NCI-H1694 (cell line): ENCODE measurements at places on chromosomes 7 and 10.

DNA sequence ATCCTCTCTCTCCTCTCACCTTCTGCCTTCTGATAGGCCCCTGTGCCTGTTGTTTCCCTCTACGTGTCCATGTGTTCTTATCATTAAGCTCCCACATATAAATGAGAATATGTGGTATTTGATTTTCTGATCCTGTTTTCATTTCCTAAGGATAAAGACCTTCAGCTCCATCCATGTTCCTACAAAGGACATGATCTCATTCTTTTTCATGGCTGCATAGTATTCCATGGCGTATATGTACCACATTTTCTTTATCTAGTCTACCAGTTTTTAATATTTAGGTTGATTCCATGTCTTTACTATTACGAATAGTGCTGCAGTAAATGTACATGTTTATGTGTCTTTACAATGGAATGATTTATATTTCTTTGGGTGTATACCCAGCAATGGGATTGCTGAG is 4.6 kb downstream of the OR2A12 start:
- DNase-seq = no peak

DNA sequence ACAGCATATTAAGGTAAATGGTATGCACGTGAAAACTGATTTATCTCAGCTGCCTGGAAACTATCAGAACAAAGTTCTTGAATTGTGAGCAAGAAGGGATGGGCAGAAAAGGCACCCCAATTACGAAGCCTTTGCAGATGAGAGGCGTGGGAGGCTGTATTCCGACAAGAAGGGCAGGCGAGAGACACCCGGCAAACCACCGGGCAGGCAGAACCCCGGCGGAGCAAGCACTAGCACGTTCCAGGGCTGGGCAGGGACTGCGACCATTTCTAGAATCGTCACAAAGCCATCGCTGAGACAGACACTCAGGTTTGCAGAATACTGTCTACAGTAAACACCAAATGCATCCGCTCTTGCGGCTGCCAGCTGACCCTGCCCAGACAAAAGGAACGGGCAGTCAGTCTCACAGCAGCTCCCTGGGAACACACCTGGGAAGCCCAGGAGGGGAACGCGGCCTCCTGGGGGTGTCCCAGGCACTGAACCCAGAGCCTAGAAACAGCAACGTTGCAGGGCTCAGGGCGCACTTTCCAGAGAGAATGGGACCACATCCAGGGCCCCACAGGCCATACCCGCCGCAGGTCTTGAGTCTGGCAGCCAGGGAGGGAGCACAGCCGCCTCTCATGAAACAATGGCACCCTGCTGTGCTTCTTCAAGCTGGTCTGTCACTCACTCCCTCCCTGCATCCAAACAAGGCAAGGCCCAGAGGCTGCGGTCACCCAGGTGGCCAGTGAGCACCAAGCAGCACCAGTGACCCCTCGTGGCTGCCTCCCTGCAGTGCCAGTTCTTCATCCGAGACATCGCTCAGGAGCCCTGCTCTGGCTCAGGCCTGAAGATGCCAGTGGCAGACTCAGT is 261.9 kb downstream of the PTPRN2 start:
- no peak for DNase-seq

GRCh38 chr10:69449841-69450240 is 1.4 kb upstream of the TSPAN15 start:
- peak; percentile 68 for DNase-seq

GRCh38 chr7:44695756-44696155 is 52.9 kb upstream of the ZMIZ2 start:
- DNase-seq = no peak

DNA sequence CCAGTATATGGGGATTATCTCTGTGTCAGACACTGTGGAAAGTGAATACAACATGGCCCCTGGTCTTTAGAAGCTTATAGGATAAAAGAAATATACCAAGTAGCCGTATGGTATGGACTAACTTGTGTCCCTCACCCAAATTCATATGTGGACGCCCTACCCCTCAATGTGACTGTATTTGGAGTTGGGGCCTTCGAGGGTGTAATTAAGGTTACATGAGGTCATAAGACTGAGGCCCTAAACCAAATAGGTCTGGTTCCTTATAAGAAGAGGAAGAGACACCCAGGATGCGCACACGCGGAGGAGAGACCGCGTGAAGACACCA is 36.3 kb downstream of the ASB13 start:
- DNase-seq = no peak

DNA sequence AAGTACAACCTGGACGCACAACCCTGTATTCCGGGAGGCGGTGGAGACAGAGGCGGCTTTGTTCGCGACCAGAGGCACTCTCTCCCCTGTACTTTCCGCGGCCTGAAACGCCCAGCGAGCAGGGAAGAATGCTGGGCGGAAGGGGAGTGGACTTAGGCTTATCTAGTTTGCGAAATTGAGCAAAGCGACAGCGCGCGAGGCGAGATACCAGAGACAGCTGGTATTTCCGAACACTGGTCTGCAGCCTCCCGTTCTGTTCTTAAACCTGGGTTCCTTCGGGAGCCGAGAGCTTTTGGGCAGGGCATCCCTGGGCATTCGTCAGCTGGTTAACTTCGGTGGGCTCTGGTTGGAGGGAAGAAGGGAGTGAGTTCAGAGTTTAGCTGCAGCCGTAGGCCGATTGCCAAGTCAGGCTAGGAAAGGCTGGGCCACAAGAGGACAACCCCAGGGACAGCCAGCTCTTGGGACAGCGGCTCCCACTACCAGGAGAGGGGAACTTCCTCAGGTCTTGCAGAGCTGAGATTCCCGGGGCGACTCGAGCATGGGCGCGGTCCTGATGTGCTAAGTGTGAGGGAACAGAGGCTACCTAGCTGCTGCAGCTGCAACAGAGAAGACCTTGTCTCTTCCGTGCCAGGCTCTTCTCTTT is 3.9 kb downstream of the HMX3 start:
- DNase-seq = no peak

GRCh38 chr10:24307696-24308485 is 99.0 kb downstream of the KIAA1217 start:
- no peak for DNase-seq

DNA sequence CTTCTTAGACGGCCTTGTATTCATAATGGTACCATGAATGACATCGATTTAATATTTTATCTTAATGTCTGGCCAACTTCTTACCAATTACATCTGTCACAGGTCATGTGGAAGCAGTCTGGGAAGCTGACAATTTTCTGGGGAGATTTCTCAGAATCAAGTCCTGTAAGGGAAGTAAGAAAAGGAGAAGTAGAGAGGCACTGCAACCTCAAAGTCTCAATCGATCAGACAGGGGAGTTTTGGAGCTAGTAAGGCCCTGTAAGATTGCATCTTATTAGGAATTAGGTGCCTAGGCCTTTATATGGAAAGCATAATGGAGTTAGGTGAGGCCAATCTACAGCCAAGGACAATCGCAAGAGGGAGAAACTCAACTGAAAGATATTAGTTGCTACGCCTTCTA is 694.6 kb upstream of the SORCS1 start:
- no peak for DNase-seq

- DNase-seq = no peak
Measured at GRCh38 chr7:70679661-70680060, 452.3 kb upstream of the GALNT17 start.

DNA sequence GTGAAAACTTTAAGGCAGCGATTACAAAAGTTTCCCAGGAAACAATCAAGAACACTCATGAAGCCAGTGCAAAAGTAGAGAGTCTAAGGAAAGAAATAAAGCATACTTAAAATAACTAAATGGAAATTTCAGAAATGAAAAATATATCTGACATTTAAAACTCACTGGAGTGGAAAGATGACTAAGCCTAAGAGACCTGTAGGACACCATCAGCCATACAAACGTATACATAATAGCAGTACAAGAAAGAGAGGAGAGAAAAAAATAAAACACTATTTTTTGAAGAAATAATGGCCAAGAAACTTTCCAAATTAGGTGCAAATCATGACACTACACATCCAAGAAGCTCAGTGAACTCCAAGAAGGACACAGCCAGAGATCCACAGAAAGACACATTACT is 5.4 kb upstream of the AKR1D1 start:
- DNase-seq = no peak

DNA sequence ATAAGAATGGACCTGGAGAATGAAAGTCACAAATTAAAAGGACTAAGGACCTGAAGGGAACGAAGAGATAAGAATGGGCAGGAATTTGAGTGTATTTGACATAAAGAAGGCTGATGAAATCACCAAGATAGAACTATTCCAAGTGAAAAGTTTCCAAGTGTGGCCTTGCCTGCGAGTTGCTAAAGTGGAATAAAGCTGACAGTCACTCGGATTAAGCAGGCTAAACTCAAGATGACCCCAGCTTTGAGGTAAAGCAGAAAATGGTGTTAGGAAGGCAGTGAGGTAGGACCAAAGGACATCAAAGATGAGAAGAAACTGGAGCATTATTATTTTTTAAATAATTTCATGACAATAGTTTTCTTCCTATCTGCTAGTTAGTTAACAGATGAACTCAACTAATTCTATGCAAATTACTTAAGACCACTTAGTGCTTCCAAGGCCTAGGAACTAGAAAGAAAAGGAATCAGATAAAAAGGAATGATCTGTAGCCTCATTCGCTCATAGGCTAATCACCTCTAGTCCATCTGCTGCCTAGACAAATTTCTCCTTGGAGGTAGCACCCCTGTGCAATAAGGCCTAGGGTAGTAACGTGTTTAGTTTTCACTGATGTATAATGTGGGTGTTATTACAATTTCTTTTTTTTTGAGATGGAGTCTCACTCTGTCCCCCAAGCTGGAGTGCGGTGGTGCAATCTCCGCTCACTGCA is 34.5 kb downstream of the EZH2 start:
- DNase-seq = no peak

DNA sequence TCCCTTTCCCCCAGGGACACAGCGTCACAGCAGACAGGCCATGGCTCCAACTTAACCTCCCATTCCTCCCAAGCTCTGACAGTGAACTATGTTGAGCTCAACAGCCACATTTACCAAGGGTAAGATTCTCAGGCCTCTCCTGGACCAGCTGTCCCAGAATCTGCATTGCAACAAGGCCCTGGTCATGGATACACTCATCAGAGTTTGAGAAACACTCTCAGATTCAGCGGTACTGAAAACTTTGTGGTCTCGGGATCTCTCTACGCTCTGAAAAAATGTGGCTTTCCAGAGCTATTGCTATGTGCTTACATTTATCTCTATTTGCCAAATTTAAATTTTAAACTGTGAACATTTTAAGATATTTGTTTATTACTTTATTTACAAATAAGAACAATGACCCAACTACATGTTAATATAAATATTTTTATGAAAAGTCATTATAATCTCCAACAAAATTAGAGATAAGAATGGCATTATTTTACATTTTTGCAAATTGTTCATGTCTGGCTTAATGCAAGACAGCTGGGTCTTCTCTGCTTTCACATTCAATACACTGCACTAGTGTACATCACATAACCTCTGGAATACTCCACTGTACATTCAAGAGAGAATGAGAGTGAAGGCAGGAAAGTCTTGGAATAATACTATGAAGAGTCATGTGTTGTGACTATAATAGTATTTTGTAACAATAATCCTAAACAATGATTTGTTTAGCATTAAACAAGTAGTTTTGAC is 190.9 kb upstream of the PITRM1 start:
- no peak for DNase-seq

DNA sequence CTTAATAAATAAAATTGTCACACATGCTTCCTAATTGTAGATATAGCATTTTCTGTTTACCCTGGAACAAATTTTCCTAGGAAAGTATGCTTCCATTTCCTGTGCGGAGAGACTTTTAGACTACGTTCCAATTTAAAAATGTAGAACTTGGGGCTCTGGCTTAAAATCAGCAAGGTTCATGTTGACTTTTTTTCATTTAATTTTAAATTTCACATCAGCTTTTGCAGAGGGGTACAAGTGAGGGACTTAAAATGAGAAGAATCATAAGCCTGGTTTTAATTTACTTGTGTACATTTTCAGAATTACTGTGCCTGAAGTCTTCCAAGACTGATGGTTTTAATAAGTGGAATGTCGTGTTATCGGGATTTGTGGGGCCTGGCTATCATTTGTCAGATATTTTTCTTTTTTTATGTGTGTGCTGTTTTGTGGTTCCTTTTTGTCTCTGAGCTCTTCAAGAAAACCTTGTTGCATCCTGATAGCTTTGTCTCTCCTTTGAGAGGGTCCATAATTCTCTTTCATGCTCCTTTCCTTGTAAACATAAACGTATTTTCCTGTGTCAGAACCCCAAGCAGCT is 8.8 kb upstream of the ATRNL1 start:
- DNase-seq = no peak

- no peak for DNase-seq
Measured at GRCh38 chr10:63770523-63770922, 249.3 kb downstream of the REEP3 start.

DNA sequence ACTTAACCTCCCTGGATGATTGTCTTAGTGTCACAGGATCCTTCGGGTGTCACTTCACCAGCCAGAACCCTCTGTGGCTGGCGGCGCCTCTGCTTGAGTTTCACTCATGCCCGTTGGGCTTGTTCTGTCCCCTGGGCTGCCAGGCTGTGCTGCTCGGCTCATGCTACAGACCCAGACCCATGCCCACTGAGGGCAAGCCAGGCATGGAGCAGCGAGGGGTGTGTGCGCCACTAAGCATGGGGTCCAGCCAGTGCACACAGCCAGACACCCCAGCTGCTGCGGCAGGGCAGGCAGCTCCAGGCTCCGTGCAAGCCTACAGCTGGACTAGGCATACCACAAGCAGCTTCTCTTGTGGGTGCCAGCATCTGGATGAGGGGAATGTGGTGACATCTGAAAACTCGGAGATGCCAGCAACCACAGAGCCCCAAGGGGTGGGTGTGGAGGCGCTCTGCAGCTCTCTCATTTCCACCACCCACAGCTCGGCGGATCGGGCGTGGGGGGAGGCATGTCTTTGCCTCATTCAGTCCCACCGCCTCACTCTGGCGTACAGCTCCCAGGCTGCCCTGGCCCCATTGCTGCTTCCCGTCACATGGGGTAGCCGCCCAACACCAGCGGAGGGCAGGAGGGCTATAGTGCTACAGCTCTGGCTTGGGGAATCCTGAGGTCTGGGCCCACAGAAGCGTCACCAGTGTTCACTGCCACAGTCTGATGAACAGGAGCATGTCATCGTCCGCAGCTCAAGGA is 269.6 kb upstream of the LRGUK start:
- no peak for DNase-seq
